NCI-H2171 (cell line): ENCODE measurements at places on chromosomes 4 and X.

GRCh38 chr4:1198098-1198844, 25.9 kb upstream of the SPON2 start:
- no peak for DNase-seq

GRCh38 chr4:96676754-96677435, 837.0 kb downstream of the PDHA2 start:
- DNase-seq: no peak

GRCh38 chr4:163568843-163569242, 74.4 kb downstream of the TMA16 start:
- DNase-seq: no peak

DNA sequence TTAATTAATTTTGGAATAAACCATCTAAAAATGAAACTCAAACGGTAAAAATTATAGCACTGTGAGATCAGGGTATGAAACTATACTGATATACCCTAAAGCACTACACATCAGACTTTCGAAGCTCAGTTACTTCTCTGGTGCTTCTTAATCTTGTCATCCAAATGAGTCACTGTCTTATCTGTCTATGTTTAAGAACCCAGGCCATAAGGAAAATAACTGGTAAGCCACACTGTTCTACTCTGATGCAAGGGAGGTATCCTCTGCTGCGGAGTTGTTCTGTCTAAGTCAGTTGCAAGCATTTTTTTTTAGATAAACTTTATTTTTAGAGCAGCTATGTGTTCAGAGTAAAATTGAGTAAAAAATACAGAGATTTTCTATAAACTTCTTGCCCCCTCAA, 830.8 kb upstream of the POU3F4 start:
- no peak for DNase-seq

DNA sequence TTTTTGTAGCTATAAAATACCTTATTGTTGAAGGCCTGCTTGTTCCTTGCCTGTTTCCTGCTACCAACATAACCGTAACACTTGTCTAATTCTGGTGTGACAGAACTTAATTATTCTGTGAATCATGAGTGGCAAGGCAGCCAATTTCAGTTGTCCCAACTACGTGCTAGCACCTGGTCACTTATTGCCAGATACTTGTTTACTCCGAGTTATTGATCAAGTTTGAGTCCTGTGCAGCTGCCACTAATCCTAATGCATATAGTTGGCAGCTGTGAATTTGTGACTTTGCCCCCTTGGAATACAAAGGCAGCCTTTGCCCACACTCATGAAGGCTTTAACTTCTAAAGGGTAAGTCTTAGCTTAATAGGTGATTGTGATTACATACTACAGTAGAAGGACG, 7.8 kb upstream of the RNF128 start:
- DNase-seq: no peak
